ENCODE measurements at places on chromosomes 2 and 18.

GRCh38 chr2:193469251-193469650 is 1274.5 kb upstream of the TMEFF2 start:
- DNase-seq = no peak

DNA sequence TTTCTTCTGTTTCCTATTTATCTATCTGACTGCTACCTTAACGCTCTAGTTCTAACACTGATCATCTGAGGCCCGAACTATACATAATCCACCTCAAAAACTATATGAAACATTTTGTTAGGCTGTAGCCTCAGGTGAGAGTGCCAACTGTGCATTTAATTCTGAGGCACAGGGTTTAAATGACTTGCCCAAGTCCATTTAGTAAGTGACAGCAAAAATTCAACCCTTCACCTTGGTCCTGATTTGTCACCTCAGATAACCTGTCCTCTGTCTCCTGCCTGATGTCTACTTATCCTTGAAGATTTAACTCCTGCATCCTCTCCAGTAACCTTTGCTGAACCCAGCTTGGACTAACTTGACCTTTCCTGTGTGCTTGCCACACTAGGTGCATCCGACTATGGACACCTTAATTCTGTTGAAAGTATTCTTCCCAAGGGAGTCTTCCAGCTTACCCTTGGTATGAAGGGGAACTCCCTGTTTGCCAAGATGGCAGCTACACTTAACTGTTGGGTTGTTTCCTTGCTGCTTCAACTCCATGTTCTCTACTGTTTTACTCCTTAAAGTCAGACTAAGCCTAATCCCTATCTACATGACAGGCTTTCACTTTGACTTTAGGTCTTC is 23.5 kb downstream of the CD302 start:
- no peak for DNase-seq

- DNase-seq = no peak
Observed at GRCh38 chr2:233862261-233862768, 5.9 kb downstream of the MSL3B start.

DNA sequence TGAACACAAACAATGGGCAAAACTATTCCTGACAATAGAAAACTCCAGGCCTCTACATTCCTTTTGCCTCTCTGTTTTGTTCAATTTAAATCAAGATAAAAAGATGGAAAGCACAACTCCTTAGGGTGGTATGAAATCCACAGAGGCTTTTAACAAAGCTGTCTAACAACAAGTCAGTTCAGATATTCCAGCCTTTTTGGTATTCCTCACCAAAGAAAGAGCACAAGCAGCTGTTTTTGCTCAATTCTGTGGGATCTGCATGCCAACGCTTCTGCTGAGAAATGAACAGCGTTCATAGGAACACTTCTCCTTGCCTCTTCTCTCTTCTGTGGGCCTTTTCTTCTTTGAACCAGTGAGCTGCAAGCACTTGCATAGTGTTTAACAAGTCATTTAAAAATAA is 411.6 kb upstream of the TCF4 start:
- DNase-seq = peak; percentile 35

DNA sequence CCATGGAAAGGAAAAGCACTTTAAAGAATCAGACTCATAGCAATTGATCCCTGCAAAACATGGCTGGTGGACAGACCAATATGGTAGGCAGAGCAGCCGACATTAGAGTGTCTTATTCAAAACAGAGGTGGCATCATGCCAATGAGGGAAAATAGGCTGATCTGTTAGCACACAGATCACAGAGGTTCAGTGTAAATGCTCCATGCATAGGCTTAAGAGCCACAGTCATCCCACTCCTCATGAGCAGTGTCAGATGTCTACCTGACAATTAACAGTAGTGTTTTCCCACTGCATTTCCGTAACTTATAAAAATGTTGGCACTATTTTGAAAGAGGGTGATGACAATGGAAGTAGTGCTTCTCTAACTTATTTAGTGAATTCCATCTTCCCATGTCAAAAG is 86.7 kb downstream of the SPATS2L start:
- peak; percentile 43 for DNase-seq

DNA sequence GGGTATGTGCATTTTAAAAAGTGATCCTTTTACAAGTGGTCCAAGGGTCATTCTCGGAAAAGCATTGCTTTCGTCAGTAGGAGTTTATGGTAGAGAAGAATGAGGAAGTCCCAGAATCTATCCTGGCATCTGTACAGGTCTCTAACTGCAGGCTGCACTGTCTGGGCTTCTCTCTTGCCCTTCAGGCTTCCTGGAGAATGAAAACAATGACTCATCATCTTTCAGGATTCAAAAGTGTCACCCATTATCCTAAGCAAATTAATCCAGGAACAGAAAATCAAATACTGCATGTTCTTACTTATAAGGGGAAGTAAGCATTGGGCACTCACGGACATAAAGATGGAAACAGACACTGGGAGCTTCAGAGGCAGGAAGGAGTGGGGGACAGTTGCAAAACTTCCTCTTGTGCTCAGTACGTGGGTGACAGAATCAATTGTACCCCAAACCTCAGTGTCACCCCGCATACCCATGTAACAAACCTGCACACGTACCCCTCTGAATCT is 60.2 kb upstream of the TXNDC2 start:
- no peak for DNase-seq

DNA sequence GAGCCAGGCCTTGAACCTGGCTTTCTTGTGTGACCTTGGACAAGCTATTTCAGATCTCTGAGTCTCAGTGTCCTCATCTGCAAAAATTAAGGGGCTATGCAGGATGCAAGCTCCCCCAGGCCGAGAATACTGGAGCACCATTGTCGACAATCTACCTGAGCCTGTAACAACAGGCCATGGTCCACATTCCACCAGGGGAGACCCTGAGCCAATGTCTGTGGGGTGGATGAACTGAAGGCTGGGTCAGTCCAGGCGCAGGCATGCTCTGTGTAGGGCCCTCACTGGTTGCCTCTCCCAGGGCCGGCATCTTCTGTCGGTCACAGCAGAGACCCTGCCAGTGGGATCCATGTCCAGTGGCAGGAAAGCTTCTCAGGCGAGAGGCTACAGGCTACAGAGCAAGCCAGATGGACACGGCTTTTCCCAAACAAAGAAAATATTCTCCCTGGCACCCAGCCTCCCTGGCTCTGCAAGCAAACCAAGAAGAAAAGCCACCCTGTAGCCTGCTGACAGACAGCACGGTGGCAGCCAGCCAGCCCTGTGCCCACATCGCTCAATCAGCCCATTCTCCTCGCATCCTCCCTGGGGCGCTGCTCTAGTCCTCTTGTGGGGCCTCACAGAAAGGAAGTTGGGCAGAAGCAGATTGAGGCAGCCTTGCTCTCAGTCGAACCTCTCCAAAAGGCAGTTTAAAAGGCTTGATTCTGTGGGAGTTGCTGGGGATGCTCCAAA is 48.7 kb upstream of the FZD7 start:
- no peak for DNase-seq

DNA sequence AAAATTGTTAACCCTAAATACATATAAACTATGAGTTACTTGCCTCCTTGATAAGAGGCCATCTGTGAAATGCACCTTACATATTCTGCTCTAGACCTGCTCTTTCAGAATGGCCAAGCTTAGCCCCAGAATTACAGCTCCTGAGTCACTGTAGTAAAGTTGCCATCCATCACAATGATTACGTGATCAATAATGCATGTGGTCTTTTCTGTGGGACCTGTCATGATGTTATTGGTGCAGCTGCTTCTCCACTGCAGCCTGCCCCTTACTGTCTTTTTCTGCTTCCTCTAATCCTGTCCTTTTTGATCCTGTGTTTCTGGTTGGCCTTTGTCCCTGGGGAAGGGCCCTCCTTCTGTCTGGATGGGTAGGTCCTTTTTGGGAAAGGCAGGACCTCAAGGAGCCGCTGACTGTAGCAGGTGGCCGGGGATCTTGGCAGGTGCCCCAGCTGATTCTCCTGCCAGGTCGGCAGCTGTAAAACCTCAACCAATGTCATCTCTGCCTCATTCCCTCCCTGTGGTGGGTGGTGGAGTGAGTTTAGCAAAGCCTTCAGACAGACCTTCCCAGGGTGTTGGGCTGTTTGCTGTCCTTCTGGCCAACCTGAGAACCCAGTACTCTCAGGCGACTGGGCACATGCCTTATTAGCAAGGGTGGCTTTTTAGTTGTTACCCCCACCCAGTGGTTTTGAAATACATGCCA is 126.2 kb upstream of the EML6 start:
- no peak for DNase-seq

GRCh38 chr2:159285433-159285832 is 1.1 kb downstream of the WDSUB1 start:
- no peak for DNase-seq

- DNase-seq = no peak
Observed at GRCh38 chr2:177001334-177001733, 211.3 kb upstream of the HNRNPA3 start.

DNA sequence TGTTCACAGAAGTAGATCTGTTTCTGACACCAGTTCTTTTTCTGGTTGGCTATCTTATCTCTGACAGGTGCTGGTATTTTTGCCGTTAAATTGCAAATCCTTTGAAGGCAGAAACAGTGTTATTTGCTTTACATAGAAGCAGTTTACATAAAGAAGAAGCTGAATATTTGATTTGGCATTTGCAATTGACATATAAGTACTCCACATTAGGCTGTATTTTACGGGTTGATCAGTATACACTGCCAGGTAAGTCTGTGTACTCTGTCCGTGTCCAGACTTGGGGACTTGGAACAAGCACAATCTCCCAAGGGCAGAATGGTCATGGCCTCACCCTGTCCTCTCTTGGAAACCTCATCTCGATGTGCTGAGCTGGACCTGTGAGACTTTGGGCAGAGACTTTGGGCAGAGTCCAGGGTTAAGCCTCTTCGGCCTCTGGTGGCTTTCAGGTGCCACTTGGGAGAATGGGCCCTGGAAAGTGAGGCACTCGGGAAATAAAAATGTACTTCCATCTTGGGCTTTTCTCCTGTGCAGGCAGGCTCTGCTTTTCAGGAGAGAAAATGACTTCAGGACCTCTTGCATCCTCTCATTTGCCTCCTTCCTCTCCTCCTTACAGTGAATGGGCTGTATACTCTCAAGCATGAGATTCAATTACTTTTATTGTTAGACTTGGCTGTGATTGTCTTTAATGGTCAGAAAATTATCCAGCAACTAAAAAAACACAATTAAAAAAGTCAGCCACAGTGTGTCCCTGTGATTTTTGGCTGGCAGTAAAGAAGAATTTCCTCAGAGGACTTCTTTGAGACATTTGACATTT is 108.5 kb downstream of the RAPGEF4 start:
- DNase-seq = peak; percentile 54

- DNase-seq = no peak
Observed at GRCh38 chr2:164934401-164935117, 20.8 kb downstream of the SLC38A11 start.

DNA sequence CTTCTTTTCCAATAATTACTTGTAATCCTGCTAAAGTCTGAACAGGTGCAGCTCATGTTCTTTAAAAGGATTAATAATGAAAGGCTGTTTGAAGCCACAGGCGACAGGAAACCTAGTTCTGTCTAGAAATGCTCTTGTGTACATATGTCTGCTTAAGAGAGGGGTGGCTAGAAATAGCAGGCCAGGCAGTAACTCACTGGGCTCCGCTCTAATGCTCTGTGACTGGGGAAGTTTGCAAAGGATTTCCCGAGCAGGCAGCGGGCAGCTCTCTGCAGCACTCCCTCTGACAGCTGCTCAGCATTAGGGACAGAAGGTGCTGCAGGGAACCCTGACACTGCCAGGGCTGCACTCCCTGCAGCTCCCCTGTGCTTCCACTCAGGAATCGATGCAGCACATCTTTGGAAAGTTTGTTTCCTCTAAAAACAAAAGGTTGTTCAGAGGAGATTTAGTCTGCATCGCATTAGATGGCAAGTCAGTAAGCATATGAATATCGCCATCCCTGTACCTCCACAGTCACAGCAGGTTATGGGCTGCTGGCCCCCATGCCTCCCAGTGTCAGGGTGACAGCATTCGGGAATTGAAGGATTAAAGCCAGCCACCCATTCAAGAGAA is 33.1 kb upstream of the TTC39C start:
- DNase-seq = peak; percentile 58

DNA sequence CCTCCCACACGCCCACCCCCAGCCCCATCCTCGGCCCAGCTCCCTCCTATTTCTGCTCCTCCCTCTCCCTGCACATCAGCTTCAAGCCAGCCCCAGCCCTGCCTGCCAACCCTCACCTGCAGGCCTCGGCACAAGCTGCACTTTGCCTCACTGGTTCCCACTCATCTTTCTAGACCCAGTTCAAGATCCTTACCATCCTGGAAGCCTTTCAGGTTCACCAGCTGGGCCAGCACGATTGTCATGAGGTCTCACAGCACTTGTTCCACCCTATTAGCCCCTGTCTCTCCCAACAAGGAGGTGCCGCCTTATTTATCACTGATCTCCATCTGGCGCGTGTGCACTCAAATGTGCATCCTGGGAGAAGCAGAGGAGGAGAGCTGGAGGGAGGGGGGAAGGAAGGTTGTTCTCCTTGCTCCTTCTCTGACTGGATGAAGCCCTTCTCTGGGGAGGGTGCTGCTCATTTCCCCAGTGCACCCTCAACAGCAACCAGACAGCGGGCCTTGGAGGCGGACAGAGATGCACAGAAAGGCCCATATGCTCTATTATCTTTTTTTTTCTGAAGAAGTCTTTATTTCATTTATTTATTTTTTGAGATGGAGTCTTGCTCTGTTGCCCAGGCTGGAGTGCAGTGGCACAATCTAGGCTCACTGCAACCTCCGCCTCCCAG is 15.5 kb upstream of the BIN1 start:
- no peak for DNase-seq

DNA sequence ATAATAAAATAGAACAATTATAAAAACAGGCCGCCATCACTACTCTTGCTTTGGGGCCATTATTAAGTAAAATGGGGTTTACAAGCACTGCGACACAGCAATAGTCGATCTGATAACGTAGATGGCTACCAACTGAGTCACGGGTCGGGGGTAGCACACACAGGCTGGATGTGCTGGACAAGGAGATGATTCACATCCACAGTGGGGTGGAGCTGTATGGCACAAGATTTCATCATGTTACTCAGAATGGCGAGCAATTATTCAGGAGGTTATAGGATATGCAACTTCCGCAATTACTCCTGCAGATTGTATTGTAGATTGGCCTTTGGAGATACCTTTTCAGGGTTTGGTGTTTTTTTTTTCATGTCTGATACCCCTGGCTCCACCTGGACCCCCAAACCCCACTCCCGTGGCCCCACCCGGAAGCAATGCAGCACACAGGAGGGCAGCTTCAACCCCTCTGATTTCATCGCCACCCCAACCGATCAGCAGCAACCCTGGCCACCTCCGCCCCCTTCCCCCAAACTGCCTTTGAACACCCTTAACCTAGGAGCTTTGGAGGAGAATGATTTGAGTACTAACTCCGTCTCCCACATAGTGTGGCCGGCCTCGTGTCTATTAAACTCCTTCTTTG is 21.4 kb upstream of the MLPH start:
- no peak for DNase-seq

DNA sequence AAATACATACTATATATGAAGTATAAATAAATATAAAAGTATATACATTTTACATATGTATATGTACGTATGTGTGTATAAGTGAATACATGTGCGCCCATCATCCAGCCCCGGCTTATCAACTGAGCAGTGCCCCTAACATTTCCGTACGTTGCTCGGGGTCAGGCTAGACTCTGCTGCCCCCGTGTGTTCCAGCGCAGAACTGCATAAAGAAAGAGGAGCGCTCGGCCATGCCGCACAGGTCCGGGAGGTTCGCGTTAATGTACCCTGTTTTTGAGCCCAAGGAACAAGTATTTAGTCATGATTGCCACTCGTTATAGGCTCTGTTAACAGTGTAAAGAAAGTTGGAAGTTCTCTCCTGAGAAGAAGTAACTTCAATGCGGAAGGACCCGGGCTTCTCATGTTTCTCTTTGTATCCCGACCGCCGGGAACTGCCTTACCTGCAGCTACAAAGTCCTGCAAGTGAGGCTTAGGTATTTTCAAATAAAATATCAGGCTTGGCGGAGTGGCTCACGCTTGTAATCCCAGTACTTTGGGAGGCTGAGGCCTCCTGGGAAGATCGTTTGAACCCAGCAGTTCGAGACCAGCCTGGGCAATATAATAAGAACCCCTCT is 55.7 kb downstream of the CD8B2 start:
- DNase-seq = peak; percentile 84

All from spinal cord (tissue), 10 donors.